Nephron progenitor cell (in vitro differentiated cells): ENCODE measurements at places on chromosomes 11 and 22.

- DNase-seq = no peak
These were observed 35.5 kb downstream of the FZD4 start for GRCh38 chr11:86919557-86920210.

DNA sequence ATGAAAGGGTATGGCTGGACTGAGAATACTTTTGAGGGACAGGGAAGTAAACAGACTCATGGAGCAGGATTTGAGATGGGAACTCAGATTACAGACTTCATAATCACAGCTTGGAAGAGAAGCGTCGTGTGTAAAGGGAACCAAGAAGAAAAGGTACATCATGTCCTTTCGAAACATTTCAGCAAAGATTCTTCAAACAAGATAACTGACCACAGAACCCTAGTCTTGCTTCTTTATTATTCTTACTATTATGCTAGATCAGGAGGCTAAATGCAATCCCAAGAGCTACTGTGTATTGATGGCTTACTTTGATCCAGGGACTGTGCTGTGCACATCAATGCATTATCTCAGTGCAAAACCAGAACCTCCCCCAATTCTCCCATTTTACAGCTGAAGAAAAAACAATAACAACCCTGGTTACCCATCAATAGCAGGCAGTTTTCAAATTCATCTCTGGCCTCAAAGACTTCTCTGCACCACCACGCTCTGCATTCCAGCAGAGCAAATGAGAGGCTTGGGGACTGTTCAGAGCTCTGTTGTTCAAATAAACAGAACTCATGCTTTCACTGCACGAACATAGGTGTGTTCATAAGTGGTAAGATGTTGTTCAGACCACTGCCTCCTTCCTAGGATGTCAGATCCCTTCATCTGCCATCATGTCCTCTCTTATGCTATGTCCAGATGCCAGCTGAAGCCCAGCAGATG lies 104.8 kb upstream of the NAV2 start:
- no peak for DNase-seq

GRCh38 chr11:119788911-119789560 lies 60.0 kb upstream of the NECTIN1 start:
- no peak for DNase-seq

- no peak for DNase-seq
These were observed 1.1 kb downstream of the FXYD2 start for GRCh38 chr11:117823294-117823945.

- DNase-seq = no peak
These were observed 289.7 kb downstream of the ST3GAL4 start for GRCh38 chr11:126645186-126645585.

GRCh38 chr22:49968831-49969661 lies 8.5 kb downstream of the PIM3 start:
- DNase-seq = peak; percentile 8

DNA sequence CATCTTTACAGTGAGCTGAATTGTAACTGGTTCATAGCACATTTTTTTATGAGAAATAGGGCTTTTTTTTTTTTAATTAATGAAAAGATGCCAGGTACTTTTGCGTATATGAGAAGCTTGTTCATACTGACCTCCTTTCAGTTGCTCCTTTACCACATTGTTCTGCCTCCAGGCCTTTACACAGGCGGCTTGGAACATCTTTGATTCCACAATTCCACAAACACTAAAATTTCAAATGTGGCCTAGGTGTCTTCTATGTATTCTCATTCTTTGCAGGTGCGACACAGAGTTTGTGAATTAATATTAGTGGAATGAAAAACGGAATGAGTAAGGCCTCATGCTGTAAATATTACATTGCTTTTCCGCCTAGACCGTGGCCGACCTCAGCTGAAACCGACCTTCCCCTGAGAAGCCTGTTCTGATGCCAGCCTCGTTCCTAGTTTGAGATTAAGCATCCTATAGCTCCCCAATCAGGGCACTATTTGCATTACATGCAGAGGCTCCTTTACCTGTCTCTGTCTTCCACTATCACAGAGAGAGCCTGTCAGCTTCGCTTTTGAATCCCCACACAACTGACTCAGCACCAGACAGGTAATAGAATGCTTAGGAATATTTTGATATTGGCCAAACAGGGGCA lies 125.8 kb downstream of the LDLRAD3 start:
- DNase-seq = peak; percentile 17

- no peak for DNase-seq
These were observed 7.8 kb upstream of the GRAMD4 start for GRCh38 chr22:46612341-46612903.
